ENCODE measurements at places on chromosomes 12 and 14.

DNA sequence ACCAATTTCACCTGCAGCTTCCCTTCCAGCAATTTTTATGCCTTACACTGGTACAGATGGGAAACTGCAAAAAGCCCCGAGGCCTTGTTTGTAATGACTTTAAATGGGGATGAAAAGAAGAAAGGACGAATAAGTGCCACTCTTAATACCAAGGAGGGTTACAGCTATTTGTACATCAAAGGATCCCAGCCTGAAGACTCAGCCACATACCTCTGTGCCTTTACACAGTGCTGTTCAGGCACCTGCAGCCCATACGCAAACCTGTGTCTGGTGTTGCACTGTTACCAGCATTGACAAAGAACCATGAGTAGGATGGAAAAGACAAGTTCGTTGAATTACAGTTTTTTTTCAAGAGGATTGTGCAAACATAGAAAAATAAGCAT, 432.0 kb upstream of the OR4E1 start:
- H3K27me3 ChIP-seq: no peaks in the 10 kb centered on the region
- ATAC-seq: no peak
- H3K4me1 ChIP-seq: no peaks in the 10 kb centered on the region
- no peak overlapping the region for H3K27ac ChIP-seq
- H3K36me3 ChIP-seq: no peaks in the 10 kb centered on the region

- no peak for ATAC-seq
- H3K4me3 ChIP-seq: no peak overlapping the region
- H3K36me3 ChIP-seq: no peaks in the 10 kb centered on the region
- peaks cover 7% of the 10 kb centered on the region for H3K27me3 ChIP-seq
These were observed 21.9 kb upstream of the CLMN start for GRCh38 chr14:95341564-95341963.

- no peak overlapping the region for H3K27ac ChIP-seq
- H3K36me3 ChIP-seq: no peaks in the 10 kb centered on the region
- H3K27me3 ChIP-seq: no peaks in the 10 kb centered on the region
- no peak for ATAC-seq
- no peaks in the 10 kb centered on the region for H3K4me1 ChIP-seq
These were observed 52.6 kb downstream of the DYRK2 start for GRCh38 chr12:67701121-67701520.

DNA sequence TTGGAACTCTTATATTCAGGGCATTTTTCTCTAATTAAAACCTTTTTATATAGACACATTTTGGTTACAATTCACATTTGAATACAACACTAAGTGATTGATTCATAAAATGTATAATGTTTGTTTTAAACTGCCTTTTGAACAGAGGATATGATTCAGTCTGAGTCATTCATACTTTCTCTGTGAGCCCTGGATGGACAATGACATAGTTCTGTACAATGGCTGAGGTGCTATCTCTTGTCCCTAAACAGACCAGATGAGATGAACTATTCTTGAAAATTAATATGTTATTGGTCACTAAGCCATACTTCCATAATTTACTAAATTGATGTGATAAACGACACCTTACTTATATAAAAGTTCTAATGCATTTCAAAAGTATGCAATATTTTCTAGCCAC, 199.7 kb upstream of the ATXN7L3B start:
- no peaks in the 10 kb centered on the region for H3K4me1 ChIP-seq
- no peaks in the 10 kb centered on the region for H3K36me3 ChIP-seq
- no peaks in the 10 kb centered on the region for H3K27me3 ChIP-seq
- no peak overlapping the region for H3K27ac ChIP-seq
- no peak overlapping the region for H3K4me3 ChIP-seq

GRCh38 chr12:95258803-95259202, 41.2 kb downstream of the VEZT start:
- no peaks in the 10 kb centered on the region for H3K27me3 ChIP-seq
- no peak for ATAC-seq
- no peak overlapping the region for H3K27ac ChIP-seq
- H3K36me3 ChIP-seq: no peaks in the 10 kb centered on the region
- H3K4me1 ChIP-seq: peaks cover 47% of the 10 kb centered on the region
- no peak overlapping the region for H3K4me3 ChIP-seq

DNA sequence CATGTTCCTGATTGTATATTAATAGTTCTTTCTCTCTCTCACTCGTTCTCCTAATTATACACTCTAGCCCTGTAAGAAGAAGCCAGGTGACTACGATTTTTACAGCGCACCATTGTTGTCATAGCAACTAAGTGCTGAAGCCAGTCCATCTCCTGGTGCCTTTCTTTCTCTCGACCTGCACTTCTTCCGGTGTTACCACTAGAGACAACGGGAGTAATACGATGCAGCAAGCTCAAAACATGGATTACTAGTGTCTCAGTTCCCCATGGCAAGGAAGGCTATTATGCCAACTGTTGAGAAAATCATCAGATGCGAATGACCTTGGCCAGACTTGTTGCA, 40.8 kb upstream of the DCD start:
- no peaks in the 10 kb centered on the region for H3K4me1 ChIP-seq
- peaks cover 63% of the 10 kb centered on the region for H3K27me3 ChIP-seq
- H3K36me3 ChIP-seq: no peaks in the 10 kb centered on the region

- H3K4me3 ChIP-seq: no peak overlapping the region
- peaks cover 3% of the 10 kb centered on the region for H3K27me3 ChIP-seq
- H3K27ac ChIP-seq: no peak overlapping the region
These were observed 96.5 kb downstream of the BCL11B start for GRCh38 chr14:99175331-99176155.

DNA sequence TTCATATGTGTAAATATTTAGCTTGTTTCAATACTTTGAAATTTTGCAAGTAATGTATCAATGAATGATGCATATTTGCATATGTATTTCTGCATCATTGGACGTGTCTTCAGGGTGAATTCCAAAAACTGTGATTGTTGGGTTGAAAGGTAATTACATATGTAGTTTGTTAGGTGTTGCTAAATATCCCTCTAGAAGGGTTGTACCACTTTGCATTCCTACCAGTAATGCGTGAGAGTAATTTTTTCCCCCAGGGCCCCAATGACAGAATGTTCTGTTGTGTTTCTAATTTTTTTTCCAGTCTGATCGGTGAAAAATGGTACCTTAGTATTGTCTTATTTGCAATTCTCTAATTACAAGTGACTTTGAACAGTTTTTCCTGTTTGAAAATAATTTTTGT, 408.9 kb downstream of the NAV3 start:
- no peak overlapping the region for H3K27ac ChIP-seq
- H3K4me3 ChIP-seq: no peak overlapping the region
- H3K36me3 ChIP-seq: no peaks in the 10 kb centered on the region
- no peaks in the 10 kb centered on the region for H3K4me1 ChIP-seq
- H3K27me3 ChIP-seq: no peaks in the 10 kb centered on the region

DNA sequence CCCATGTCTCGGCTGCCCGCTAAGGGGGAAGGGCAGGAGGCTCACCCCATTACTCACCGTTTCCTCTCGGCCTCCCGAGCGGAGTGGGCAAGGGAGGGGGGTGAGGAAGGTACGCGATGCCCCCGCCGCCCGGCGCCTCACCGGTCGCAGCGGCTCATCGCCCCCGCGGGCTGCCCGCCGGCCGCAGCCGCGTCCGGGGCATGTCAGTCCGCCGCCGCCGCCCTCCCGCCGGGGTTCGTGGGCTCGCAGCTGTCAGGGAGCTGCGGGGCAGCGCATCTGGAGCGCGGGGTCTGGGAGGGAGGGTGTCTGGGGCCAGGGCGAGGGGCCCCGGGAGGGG, 461 bp downstream of the SLC8A3 start:
- no peak overlapping the region for H3K27ac ChIP-seq
- no peak overlapping the region for H3K4me3 ChIP-seq
- ATAC-seq: no peak
- H3K36me3 ChIP-seq: no peaks in the 10 kb centered on the region
- H3K27me3 ChIP-seq: peaks cover 80% of the 10 kb centered on the region
- H3K4me1 ChIP-seq: peaks cover 18% of the 10 kb centered on the region

DNA sequence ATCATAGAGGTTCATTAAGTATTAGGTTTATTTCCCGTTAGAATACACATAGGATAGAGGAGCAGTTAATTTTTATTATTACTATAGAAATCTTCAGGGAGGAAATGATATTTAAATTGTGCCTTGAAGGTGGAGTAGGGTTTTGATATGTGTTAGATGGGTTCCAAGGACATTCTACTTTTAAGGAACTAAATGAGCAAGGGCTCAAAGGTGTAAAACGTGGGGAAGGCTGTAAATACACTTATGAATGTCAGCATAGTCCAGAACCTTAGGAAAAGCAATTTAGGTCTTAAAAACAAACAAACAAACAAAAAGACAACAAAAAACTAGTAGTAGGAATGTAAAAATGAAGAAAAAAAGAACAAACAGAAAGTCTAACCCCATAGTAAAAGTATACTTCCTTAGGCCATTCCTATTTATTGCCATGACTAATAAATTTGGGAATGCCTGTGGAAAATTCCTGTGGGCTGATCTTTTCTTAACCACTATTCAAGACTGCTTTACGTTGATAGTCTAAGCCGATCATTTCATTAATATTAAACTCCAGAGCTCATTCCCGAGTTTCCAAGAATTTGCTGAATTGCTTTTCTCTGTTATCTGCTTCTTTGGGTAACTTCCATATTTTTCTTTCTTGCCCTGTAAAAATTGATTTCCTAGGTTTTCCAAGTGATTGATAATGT, 180.3 kb downstream of the RAD51B start:
- H3K36me3 ChIP-seq: no peaks in the 10 kb centered on the region
- ATAC-seq: no peak
- H3K4me3 ChIP-seq: no peak overlapping the region
- no peaks in the 10 kb centered on the region for H3K27me3 ChIP-seq
- H3K4me1 ChIP-seq: no peaks in the 10 kb centered on the region
- no peak overlapping the region for H3K27ac ChIP-seq

DNA sequence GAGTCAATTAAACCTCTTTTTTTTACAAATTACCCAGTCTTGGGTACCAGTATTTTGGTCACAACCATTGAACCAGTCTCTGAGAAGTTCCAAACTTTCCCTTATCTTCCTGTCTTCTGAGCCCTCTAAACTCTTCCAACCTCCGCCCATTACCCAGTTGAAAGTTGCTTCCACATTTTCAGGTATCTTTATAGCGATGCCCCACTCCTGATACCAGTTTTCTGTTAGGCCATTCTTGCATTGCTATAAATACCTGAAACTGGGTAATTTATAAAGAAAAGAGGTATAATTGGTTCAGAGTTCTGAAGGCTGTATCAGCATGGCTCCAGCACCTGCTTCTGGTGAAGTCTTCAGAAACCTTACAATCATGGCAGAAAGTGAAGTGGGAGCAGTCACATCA, 31.7 kb downstream of the TTC5 start:
- no peak overlapping the region for H3K4me3 ChIP-seq
- H3K27me3 ChIP-seq: no peaks in the 10 kb centered on the region
- no peak for ATAC-seq
- no peak overlapping the region for H3K27ac ChIP-seq

DNA sequence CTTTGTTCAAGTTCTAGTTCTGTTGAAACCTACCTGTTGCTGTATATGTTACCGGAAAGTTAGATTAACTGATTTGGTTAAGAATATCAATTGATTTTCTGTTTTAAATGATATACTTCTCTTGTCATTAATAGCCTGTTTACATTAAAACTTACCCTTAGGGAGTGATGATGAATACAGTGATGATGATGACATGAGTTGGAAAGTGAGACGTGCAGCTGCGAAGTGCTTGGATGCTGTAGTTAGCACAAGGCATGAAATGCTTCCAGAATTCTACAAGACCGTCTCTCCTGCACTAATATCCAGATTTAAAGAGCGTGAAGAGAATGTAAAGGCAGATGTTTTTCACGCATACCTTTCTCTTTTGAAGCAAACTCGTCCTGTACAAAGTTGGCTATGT, 33.0 kb downstream of the CAND1 start:
- H3K4me3 ChIP-seq: no peak overlapping the region
- peaks cover 18% of the 10 kb centered on the region for H3K4me1 ChIP-seq
- H3K27me3 ChIP-seq: no peaks in the 10 kb centered on the region
- H3K27ac ChIP-seq: no peak overlapping the region
- H3K36me3 ChIP-seq: peaks cover 8% of the 10 kb centered on the region

- no peak for ATAC-seq
- H3K4me3 ChIP-seq: no peak overlapping the region
- no peaks in the 10 kb centered on the region for H3K4me1 ChIP-seq
- H3K27ac ChIP-seq: no peak overlapping the region
These were observed 8.7 kb upstream of the SLC4A8 start for GRCh38 chr12:51415931-51416330.

DNA sequence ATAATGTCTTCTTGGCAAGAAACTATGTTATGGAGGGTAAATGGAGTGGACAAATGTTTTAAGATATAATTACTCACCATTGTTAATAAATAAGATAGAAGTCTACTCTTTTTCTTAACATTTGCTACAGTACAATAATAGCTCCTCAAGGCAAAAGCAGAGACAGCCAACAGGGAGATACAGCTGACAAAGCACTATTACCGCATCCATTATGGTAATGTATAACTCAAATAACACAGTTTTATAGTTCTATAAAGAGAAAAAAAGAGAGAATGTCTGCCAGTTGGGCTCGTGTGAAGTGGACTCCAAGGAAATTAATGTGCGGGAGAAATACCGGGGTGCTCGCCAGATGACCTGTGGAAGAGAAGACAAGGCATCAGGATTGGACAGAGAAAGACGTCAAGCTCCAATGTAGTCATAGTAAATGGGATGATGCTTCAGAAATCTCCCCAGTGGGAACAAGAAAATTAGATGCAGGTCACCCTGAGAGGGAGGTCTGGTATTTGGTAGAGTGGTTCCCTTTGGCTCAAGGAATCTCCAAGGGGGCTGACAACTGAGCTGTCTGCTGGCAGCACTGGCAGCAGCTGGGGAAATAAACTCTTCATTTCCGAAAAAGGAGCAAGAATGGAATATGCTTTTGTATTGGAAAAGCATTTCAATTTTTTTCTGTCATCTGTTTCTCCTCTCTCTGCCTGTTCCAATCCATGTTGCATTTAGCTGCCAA, 343.9 kb downstream of the LRFN5 start:
- H3K27me3 ChIP-seq: no peaks in the 10 kb centered on the region
- ATAC-seq: no peak
- no peak overlapping the region for H3K4me3 ChIP-seq
- H3K27ac ChIP-seq: no peak overlapping the region

DNA sequence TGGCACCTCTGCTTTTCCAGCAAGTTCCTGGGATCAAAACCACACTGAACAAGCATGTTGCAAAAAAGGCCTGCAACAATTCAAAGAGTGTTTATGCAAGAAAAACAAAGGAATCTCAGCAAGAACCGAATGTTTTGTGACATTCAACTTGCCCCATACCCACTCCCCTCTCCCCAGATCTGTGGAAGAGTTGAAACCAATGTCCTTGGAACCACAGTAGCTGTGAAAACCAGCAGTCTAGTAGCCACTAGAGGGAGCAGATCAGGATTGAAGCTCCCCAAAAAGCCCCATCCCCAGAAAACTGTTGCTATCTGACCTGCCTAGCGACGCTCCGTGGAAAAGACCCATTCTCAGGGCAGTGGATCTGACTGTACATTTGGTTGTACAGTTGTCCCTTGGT, 27.1 kb downstream of the PRKAB1 start:
- H3K27ac ChIP-seq: no peak overlapping the region
- no peaks in the 10 kb centered on the region for H3K36me3 ChIP-seq
- no peaks in the 10 kb centered on the region for H3K27me3 ChIP-seq

DNA sequence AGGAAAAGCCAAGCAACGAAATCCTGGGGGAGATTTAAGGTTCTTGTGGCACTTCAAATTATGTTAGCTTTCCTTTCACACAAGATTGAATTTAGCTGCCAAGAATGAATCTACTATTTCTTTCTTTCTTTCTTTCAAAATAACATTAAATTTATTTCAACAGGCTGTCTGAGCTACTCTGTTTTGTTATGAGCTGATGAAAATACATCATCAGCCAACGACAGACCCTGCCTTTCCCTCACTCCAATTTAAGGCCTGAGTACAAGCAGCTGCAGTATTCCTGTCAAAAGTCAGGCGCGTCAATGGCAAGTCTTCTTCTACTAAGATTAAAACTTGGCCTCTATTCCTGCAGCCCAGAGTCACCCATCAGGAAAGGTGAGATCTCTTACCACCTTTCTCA, 347.7 kb upstream of the FLRT2 start:
- no peaks in the 10 kb centered on the region for H3K27me3 ChIP-seq
- no peak overlapping the region for H3K4me3 ChIP-seq
- ATAC-seq: no peak
- no peaks in the 10 kb centered on the region for H3K36me3 ChIP-seq
- no peaks in the 10 kb centered on the region for H3K4me1 ChIP-seq
